ENCODE measurements at places on chromosomes 4 and X. TPM values are rescaled to one million over a fixed set of nuclear protein-coding genes. Genes with fewer than 3 reads are reported as not detected.

DNA sequence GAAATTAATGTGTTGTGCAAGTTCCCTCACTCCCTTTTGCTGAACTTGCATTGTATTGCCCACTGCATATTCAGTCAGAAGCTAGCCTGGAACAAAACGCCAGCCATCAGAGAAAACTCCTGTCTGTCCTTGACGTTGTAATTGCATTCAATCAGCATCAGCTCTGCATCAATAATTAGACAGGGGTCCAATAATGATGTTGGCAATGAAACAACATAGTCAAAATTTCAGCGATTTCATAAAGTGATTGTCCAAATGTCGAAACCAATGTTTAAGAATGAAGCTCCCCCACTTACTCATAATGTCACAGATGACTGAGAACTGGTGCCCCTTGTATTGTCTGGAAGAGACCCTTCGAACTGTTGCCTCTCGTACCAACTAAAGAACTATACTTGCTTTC is 504.2 kb upstream of the TENM3 start:
- DNase-seq = no peak

GRCh38 chr4:13262816-13263215 is 221.3 kb downstream of the RAB28 start:
- DNase-seq = no peak

DNA sequence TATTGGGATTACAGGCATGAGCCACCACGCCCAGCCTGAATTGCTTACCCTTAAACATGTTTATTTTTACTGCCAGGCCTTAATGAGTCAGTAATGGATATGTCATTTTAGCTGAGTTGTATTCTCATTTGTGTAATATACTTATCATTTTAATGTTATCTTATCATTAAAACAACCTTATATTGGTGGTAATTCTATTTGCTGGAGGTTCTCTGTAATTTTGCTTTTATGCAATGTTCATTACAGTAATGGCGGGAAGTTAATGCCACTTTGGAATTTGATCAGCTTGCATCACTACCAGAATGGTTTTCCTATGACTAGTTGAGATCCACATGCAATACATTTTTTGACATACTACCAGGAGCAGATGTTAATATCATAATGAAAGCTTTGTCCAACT is 6.3 kb upstream of the PGAM4 start:
- no peak for DNase-seq

- DNase-seq = no peak
Observed at GRCh38 chrX:155242300-155242699, 22.0 kb downstream of the RAB39B start.

DNA sequence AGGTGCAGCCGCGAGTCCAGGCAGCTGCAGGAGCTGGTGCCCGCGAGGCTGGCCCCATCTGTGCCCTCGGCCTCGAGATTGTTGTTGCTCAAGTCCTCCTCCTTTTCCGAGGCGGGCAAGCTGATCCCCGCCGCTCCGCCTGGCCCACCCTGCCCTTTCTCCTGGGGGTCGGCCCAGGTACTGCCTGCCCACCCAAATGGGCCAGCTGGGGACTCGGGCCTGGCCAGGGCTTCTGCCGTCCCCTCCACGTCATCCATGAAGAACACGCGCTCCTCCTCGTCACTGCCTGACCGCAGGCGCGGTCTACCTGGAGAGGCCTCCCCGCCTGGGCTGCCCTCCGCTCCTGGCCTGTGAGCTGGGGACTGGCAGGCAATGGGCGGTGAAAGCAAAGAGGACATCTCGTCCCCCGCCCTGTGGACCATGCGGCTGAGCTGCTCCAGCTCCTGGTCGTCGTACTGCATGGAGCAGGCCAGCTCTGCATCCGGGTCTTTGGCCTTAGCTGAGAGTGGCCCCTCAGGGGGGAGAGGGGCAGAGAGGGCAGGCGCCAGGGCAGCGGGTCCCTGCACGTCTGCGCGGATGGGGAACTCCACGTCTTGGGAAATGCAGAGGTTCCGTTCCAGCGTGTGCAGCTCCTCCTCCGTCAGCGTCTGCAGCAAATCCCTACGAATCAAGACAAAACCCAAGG is 43.1 kb upstream of the MXD4 start:
- no peak for DNase-seq

- DNase-seq = peak; percentile 67
Observed at GRCh38 chrX:45781901-45782553, 581.4 kb upstream of the DIPK2B start.

DNA sequence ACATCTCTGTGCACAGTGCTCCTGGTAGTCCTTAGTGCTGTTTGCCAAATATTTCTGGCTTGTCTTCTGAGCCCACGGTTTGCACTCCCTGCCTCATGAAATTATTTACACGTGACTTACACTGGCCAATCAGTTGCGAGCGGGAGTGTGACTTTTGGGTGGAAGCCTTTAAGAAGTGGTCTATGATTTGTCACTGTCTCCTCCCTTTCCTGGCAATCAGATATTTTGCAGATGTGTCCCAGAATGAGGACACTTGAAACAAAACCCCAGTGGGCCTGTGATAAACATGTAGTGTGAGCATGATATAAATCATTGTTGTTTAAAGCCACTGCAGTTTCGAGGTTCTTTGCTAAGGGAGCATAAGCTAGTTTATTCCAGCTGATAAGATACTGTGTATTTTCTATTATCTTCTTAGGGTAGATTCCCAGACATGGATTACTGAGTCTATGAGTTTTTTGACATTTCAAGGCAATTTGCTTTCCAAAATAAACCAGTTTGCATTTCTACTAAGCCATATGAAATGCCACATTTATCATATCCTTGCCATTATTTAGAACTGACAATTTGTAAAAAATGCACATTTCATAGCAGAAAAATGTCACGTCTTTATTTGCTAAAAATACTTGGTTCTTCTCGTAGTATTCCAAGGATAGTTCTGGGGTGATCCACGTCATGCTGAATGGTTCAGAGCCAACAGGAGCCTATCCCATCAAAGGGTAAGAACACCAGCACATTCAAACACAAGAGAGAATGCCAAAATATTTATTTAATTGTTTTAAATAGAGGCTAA is 12.0 kb downstream of the BST1 start:
- no peak for DNase-seq

FHIP1A gene
- 0.17 TPM for total RNA-seq
